Esophagus squamous epithelium (tissue), 5 donors: ENCODE measurements at places on chromosomes 4 and X. TPM values are rescaled to one million over a fixed set of nuclear protein-coding genes. Genes with fewer than 3 reads are reported as not detected.

The UGT8 gene
- 2.1 TPM for total RNA-seq

The CLCN5 gene
- total RNA-seq, result 7.8 TPM

The FTSJ1 gene
- 33.4 TPM for total RNA-seq

The DCAF16 gene
- total RNA-seq, result 28.2 TPM

The TMEM47 gene
- 1.6 TPM for total RNA-seq

The WDR17 gene
- total RNA-seq, result 1.3 TPM

The ARL9 gene
- total RNA-seq, result not detected

The FANCB gene
- total RNA-seq, result 1.1 TPM

The CT47B1 gene
- total RNA-seq, result not detected

The ETNPPL gene
- not detected for total RNA-seq

The HERC5 gene
- total RNA-seq, result 4.2 TPM

The USP51 gene
- total RNA-seq, result not detected

The KIT gene
- total RNA-seq, result 36.8 TPM

The FAAH2 gene
- total RNA-seq, result 16.1 TPM

The DUX4 gene
- not detected for total RNA-seq

The DGAT2L6 gene
- not detected for total RNA-seq

The PDE6B gene
- total RNA-seq, result 0.75 TPM

The MAGEA6 gene
- not detected for total RNA-seq

The VCX3A gene
- not detected for total RNA-seq

The SPATA4 gene
- not detected for total RNA-seq
